Brain microvascular endothelial cell (primary cell): ENCODE measurements at places on chromosomes 5 and 9.

DNA sequence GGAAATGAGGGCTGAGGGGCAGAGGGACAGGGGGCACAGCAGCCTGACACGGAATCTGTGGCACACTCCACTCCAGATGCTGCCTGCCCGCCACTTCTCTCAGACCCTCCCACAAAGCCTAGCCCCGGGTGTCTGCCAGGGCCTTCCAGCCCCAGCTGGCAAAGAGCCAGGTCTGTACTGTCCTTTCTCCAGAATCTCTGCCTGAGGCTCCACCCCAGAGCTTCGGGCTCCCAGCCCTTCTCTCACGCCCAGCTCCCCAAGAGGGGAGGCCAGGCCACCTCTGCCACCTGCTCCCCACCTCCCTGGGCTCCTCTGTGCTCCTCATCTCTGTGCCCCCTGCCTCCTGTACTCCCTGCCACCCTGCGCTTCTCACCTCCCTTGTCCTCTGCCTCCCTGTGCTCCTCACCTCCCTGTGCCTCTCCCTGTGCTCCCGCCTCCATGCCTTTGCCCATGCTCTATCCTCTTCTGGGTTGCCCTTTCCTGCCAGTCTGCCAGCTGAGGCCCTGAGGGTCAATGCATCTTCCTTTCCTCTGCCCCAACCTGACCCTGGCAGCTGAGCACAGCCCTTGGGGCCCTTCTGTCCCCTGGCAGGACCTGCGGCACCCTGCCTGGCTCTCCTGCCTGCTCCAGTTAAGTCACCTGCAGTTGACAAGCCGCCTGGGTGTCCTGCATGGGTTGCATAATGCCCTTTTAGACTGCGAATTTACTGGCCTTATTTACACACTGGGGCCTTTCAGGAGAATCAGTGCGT lies 36.4 kb downstream of the RASGEF1C start:
- DNase-seq = no peak

DNA sequence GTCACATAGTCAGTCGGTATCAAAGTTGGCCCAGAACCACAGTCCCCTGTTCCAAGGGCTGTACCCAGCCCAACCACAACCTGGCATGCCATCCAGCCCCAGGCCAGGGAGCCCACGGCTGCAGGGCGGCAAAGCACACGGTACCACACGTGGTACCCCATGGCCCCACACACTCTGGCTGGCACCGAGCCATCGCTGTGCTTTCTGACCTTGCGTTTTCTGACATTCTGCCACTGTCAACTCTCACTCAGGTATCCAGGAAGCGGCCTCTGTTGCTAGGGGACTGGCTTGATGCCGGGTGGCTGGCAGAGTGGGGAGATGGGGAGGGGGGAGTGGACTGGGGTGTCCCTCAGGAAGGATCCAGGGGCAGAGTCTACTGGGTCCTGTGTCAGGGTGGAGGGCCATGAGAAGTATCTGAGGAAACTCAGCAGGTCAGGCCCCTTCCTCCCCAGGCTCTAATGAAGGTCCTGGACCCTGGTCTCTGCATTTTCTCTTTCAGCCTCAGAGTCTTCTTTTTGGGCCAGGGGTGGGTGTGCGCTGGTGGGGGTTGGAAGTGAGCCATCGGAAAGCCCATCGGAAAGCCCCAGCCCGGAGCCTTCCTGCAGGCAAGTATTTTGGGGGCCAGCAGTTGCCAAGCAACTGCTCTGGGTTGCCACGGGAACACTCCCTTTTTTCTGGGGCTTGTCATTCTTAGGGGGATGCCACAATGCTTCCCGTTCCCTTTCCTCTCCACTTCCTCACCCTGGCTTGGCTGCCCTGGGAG lies 21.0 kb upstream of the RALGDS start:
- DNase-seq = no peak

DNA sequence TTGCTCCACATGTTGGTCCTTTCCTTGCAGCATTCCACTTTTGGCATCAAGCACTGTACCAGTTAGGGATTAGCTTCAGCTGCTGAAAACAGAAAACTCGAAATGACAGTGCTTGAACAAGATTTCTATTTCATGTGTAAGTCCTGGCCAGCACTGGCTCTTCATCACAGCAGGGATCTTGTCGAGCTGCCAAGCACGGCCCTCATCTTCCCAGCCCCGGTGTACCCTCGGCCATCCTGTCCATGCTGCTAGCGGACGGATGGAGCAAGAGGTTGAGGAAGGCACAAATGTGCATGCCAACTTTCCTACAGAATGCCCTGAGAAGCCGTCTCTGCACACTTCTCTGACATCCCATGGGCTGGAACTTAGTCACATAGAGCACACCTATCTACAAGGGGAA lies 130.6 kb downstream of the TENT4A start:
- no peak for DNase-seq

DNA sequence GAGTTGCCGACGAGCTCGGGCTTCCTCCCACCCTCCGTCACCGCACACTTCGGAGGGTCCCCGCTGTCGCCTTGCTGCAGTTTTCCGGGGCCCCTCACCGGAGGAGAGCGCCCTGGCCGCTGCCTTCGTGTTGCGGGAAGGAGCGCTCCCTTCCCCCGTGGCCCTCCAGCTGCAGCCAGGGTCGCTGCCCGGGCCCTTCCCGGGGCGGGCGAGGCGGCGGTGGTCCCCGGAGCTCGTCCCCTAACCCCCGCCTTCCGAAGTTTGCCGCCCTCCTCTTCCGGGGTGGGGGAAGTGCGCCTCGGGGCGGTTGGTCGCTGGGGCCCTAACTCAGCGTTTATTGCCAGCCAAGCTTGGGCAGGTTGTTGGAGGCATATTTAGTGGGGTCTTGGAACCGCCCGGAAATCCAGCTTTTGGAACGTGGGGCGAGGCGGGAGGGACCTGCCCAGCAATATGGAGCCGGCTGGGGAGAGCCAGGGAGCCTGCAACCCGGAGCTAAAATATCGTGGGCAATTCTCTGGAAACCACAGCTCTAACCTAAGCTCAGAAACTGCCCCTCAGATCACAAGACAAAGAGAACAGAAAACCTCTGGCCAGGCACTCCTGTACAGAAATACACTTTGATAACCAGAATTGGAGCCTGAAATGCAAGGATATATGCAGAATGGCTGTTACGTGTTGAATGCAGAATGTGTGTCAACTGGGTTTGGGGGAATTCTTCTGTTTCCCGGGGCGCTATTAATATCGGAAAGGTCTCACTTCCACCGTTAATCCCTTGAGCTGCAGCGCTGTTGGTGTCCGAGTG lies 890 bp downstream of the PIK3R1 start:
- DNase-seq = peak; percentile 20

GRCh38 chr5:175797521-175798038 lies 73.8 kb upstream of the CPLX2 start:
- DNase-seq = no peak

DNA sequence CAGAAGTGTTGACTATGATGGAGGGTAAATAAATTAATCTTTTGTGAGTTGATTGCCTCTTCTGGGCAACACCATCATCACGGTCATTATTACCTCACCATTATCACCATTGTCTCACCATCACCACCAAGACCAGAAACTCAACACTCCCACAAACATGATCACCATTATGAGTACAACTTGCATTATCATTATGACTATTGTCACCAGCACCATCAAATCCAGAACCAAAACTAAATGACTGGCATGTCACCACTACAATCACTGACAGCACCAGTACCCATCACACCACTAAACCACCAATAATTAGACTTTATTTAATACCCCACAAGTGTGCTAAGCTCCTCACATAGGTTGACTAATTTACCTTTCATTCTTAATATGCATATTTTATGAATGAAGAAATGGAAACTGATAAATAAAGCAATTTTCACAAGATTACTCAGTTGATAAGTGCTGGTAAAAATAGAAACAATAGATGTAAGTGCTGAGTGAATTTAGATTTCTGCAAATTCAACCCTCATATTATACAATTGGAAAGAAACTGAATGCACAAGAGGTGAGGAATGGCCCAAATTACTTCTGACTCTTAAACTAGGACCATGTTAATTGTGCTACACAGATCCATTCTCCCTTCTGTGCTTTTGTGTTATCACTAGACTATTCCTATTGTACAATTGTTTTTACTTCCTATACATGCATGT lies 517.8 kb upstream of the PAPPA start:
- no peak for DNase-seq

DNA sequence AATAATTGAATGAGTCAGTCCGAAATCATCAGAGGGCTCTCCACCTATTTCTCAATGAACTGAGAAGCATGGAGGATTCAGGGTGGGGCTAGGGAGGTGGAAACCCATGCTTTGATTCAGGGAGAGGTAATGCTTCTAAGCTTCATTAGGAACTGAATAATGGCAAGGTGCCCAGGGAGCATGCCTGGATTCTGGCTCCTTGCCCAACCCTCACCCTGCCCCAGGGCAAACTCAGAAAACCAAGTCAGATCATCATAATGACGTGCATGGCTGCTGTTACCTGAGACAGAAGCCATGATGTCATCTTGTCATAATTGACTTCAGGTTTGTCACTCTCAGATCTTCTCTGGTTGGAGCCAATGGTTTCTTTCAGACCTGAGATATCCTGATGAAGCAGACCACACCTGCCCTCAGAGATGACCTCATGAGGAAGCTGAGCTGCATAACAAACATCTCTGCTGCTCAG lies 199.6 kb downstream of the SYK start:
- no peak for DNase-seq

DNA sequence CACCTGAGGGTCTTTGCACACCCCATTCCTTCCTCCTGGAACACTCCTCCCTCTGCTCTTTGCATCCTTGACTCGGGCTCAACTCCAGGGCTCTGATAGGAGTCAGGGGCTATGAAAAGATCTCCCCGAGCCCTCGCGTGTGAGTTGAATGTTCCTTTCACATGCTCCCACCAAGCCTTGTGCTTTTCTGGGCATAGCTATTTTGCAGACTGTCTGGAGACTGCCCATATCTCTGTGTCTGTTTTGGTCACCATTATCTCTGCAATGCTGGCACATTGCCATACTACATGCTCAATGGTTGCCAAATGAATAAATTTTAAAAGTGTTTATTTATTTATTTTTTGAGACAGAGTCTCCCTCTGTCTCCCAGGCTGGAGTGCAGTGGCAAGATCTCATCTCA lies 56.9 kb upstream of the PLPP1 start:
- peak; percentile 24 for DNase-seq

DNA sequence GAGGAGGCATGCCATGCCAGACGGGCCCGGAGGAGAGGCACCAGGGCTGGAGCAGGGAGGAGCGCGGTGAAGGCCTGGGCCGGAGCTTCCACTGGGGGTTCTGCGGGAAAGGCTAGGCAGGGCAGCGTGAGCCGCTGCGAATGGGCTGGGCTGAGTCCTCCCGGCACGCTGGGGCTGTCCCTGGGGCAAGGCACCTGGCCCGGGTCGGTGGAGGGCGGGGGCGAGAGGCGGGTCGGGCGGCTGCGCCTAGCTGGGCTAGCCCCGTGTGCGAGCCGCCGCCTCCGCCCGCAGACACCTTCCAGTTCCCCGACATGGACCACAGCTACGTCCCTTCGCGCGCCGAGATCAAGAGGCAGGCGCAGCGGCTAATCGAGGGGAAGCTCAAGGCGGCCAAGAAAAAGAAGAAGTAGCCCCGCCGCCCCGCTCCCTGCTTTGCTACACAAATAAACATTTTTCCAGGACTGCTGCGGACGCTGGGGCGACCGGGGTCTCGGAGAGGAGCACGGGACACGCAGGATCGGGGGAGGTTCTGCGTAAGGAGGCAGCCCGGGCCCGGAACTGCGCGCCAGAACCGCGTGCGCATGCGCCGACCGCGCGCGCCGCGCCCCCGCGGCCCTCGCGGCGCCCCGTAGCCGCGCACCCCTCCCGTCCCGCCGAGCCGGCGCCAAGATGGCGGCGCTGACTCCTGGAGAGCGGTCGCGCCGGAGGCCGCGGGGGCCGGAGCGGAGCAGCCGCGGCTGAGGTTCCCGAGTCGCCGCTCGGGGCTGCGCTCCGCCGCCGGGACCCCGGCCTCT lies at the start of gene RABL6:
RABL6 (plus strand) TSS at position 668 of the 794 bp plus-strand sequence. CDS start 249 bp downstream, outside the sequence.
- DNase-seq = peak; percentile 35

GRCh38 chr9:13992138-13993088 lies 321.5 kb downstream of the NFIB start:
- DNase-seq = peak; percentile 30

DNA sequence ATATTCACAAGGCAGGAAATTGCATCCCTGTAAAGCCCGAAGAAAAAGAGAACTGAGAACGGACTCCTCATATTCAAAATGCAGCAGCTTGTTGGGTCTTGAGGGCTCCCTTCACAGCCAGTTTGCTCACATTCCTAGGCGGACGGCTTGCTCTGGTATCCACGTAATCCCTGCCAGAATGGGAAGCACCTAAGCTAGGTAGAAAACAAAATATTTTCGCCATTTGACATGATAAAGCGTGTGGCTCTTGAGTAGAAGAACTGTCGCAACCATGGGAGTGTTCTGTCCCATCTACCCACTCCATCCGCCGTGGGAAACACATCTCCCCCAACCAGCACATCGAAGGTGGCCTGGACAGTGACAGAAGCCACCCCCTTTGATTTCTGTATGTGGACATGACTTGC lies 183.1 kb downstream of the GAS1 start:
- DNase-seq = no peak

DNA sequence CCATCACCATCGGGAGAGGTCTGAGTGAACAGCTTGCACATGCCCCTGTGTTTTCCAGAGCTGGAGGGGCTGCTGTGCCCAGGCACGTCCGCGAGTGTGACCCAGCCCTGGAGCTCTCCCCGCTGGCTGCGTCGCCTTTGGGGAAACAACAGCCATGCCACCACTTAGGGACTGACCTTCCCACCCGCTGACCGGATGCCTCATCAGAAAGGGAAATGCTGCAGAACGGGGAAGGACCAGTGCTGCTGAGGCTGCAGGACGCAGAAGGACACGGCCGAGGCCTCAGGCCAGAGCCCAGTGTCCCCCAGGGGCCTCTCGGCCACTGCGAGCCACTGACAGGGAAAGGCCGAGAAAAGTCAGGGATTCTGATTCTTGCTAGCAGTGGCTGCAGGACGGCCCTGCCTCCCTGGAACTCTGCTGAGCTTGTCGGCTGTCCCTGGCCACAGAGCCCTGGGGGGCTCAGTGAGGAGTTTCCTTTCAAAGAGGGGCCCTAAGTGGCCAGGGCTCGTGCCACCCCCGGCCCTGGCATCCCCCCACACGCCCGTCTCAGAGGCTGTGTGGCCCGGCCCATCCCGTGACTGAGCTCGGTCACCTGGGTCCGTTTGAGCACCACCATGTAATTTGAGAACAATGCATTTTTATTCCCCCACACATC lies 130.8 kb downstream of the ZNF354C start:
- no peak for DNase-seq

- no peak for DNase-seq
Observed at GRCh38 chr5:142141463-142141862, 32.9 kb downstream of the NDFIP1 start.

- no peak for DNase-seq
Observed at GRCh38 chr9:134088063-134088725, 20.4 kb upstream of the BRD3 start.
